ENCODE measurements at places on chromosomes 2 and 18.

GRCh38 chr2:161592713-161593112 is 31.5 kb upstream of the SLC4A10 start:
- no peak for DNase-seq

DNA sequence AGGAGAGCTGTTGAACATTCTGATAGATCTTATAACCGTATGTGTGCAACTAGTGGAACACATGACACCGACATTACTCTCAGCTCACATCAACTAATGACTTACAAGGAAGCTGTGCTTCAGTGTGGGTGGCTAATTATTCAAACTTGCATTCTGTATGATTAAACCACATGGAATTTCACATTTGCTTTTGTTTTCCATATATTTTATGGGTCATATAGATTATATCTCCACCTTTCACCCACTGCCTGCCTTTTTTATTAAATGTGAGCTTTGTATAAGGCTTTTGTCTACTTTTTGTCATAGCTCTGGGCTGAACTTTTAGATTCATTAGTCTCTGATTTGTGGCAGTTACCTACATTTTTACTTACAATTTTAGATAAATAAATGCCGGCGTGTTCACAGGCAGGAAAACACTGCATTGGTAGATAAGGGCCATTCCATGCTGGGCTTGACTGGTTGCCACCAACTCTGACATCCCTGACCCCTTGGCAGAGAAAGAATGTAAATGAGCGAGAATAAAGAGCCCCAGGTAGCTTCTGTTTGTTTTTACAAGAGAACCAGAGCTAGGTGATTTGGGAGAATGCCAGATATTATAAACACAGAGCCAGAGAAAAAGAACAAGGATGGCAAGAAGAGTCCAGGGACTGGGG is 35.7 kb downstream of the LYPD6 start:
- DNase-seq, result no peak

GRCh38 chr18:59957957-59958356 is 58.2 kb downstream of the PMAIP1 start:
- no peak for DNase-seq

DNA sequence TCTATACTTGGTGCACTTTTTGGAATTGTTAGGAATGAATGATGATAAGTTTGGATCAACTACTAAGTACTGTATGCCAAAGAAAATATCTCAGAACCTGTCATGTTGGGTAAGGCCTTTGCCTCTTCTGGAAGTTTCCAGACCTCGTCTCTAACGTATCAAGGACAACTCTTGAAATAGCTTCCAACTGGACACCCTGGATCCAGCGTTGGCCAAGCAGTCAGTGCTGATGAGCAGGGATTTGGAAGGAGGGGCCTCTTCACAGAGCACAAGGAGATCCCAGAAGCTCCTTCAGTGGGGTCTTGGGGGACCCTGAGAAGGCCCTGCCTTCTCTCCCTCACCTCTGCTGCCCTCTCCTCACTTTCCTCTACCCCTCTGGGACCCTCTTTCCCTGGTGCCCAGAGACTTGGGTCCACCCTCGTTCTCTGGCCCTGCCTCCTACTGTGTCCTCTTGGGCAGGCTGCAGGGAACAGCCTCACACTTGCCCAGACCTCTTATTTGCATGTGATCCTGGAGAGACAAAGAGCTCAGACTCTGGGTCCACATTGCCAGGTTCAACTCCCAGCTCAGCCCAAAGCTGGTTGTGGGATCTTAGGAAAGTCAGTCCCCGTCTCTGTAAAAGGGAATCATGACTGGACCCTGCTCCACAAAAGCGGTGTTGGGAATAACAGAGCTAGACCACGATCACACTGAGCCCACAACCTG is 145.8 kb downstream of the COL6A3 start:
- DNase-seq, result no peak

GRCh38 chr18:62611453-62612288 is 88.8 kb downstream of the ZCCHC2 start:
- no peak for DNase-seq
